ENCODE measurements at places on chromosomes 12 and 14. TPM values are rescaled to one million over a fixed set of nuclear protein-coding genes. Genes with fewer than 3 reads are reported as not detected.

GRCh38 chr12:84290168-84290567, 622.4 kb downstream of the SLC6A15 start:
- H3K27me3 ChIP-seq = no peaks in the 10 kb centered on the region
- no peak for DNase-seq
- no peaks in the 10 kb centered on the region for H3K36me3 ChIP-seq
- no peak overlapping the region for H3K4me3 ChIP-seq
- H3K27ac ChIP-seq = no peak overlapping the region
- no peaks in the 10 kb centered on the region for H3K4me1 ChIP-seq

DNA sequence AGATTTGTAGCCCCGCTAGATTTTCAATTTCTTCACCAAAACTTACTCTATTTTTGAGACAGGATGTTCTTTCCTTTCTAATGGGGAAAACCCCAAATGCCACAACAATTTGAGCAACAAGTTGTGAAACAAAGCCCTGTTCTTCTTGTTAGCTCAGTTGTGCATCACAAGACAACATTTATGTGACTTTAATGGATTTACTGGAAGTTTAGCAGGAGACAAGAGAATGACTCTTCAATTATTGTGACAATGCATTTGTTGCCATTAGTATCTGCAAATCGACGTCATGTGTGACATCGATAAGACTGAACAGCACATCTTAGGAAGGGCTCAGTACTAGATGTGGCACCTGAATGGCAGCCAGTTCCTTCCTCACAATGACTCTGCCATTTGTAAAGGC, 1028.9 kb upstream of the TMEM132C start:
- H3K27ac ChIP-seq = no peak overlapping the region
- DNase-seq = no peak
- H3K27me3 ChIP-seq = no peaks in the 10 kb centered on the region
- H3K4me1 ChIP-seq = no peaks in the 10 kb centered on the region
- H3K36me3 ChIP-seq = no peaks in the 10 kb centered on the region
- H3K4me3 ChIP-seq = no peak overlapping the region

DNA sequence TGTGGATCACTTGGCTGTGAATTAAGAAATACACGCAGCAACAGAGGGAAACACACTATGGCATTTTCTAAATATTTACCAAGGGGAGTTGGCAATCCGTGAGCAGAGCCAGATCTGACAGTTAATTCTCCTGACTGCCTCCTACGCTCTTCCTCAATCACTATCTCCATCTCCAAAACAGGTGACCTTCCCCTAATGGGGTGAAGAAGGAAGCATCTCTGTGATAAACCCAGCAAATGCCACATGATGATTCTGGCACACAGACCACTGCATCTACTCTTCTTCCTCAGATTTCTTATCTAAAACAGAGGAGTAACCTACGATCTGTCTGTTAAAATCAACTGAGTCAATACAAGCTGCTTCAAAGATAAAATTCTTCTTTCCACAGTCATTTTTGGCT, 4.4 kb downstream of the SPTB start:
- H3K4me3 ChIP-seq = no peak overlapping the region
- H3K36me3 ChIP-seq = no peaks in the 10 kb centered on the region
- H3K27me3 ChIP-seq = peaks cover 70% of the 10 kb centered on the region
- H3K27ac ChIP-seq = no peak overlapping the region
- DNase-seq = no peak

GRCh38 chr12:47156167-47156736, 76.5 kb upstream of the AMIGO2 start:
- no peaks in the 10 kb centered on the region for H3K4me1 ChIP-seq
- H3K27ac ChIP-seq = no peak overlapping the region
- H3K4me3 ChIP-seq = no peak overlapping the region
- DNase-seq = no peak
- no peaks in the 10 kb centered on the region for H3K36me3 ChIP-seq

- no peaks in the 10 kb centered on the region for H3K27me3 ChIP-seq
- no peak overlapping the region for H3K27ac ChIP-seq
- H3K4me3 ChIP-seq = no peak overlapping the region
- H3K36me3 ChIP-seq = no peaks in the 10 kb centered on the region
- H3K4me1 ChIP-seq = peaks cover 7% of the 10 kb centered on the region
- DNase-seq = no peak
These were observed 30.8 kb upstream of the ABCC9 start for GRCh38 chr12:21972055-21972454.

DNA sequence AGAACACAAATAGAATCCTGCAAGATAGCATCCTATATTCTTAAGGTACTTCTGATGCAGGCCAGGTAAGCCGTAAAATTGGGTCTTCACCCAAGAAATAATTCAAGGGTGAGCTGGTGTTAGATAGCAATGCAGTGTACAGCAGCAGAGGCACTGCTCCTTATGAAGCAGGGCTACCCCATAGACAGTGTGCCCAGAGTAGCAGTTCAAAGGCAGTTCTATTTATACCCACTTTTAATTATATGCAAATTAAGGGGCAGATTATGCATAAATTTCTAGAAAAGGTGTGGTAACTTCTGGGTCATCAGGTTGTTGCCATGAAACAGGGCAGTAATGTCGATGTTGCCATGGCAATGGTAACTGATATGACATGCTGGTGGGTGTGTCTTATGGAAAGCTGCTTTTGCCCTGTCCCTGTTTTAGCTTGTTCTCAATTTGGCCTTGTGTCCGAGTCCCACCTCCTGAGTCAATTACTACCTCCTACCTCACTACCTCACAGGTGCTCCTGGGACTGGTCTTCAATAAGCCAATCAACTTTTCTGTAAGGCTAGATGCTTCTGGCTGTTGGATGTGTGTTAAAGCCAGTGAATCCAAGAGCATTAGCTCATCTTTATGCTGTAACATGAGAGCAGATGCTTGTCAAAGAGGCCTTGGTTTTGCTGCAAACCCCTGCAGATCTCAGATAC, 61.0 kb downstream of the PPM1A start:
- H3K4me1 ChIP-seq = no peaks in the 10 kb centered on the region
- H3K27me3 ChIP-seq = no peaks in the 10 kb centered on the region
- no peak overlapping the region for H3K4me3 ChIP-seq
- DNase-seq = no peak

GRCh38 chr14:59538936-59539335, 37.7 kb downstream of the CCDC175 start:
- H3K4me1 ChIP-seq = no peaks in the 10 kb centered on the region
- H3K4me3 ChIP-seq = no peak overlapping the region
- no peak overlapping the region for H3K27ac ChIP-seq
- DNase-seq = no peak
- no peaks in the 10 kb centered on the region for H3K27me3 ChIP-seq

DNA sequence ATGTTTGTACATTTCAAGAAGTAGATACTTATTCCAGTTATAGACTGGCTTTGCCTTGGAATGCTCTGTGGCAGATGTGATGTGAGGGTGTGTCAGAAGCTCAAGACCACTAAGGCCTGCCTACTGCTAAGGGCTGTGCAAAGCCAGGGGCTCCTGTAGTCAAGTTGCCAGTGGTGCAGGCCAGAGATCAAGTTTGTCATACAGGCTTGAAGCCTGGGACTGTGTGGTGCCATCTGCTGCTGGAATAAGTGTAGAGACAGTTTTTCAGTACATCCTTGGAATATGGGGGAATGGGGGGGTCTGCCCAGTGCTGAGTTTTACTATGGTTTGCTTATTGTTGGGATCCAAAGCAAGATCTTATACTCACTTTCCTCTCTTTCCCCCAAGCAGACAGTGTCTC, 649.9 kb upstream of the FOXG1 start:
- no peak for DNase-seq
- peaks cover 4% of the 10 kb centered on the region for H3K4me1 ChIP-seq
- H3K4me3 ChIP-seq = no peak overlapping the region
- H3K27ac ChIP-seq = no peak overlapping the region
- peaks cover 25% of the 10 kb centered on the region for H3K27me3 ChIP-seq
- no peaks in the 10 kb centered on the region for H3K36me3 ChIP-seq

DNA sequence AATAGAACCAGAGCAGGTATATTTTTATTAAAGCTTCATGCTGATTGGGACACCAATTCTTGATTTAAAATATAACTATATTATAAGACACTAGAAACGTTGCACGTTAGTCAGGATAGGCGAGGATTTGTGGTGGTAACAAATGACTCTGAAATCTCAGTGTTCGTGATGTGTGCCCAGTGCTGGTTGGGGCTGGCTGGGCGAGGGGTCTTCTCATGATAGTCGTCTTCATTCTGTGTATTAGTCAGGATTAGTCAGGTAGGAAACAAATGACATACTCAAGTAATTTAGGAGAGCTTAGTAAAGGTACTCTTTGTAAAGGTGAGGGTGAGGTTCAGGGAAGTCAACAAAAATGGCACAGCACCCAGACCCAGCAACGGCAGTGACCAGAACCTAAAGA, 73.9 kb upstream of the HIF1A start:
- no peak overlapping the region for H3K27ac ChIP-seq
- H3K36me3 ChIP-seq = no peaks in the 10 kb centered on the region
- no peaks in the 10 kb centered on the region for H3K27me3 ChIP-seq
- H3K4me1 ChIP-seq = no peaks in the 10 kb centered on the region
- DNase-seq = no peak

C12orf42 gene
- total RNA-seq = 0.27 TPM

C14orf39 gene
- 0.72 TPM for total RNA-seq

FLVCR2 gene
- total RNA-seq = 9.2 TPM

LMNTD1 gene
- 53.2 TPM for total RNA-seq

Data from endodermal cell (in vitro differentiated cells).